ENCODE measurements at places on chromosomes 3 and 15. TPM values are rescaled to one million over a fixed set of nuclear protein-coding genes. Genes with fewer than 3 reads are reported as not detected.

GRCh38 chr3:13785853-13786436, 93.9 kb downstream of the WNT7A start:
- no peak for DNase-seq

The LYZL4 gene
- total RNA-seq: not detected

DNA sequence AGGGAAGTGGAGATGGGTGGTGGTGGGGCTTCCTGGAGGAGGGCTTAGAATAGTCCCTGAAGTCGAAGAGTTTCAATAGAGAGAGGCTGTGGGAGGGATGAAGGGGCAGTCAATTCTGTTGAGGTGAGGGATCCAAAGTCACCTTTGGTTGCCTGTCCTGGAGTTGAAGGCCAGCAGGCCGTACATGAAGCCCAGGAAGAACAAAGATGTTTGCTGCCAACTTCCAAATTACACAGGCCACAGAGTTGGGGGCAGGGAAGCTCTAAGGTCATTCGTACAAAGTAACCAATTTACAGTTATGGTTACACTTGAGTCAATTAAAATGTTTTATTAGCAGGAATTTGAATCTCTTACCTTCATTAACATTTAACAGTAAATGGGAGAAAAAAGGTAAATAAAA, 77.9 kb downstream of the FOXB1 start:
- no peak for DNase-seq

The MCTP2 gene
- 2.0 TPM for total RNA-seq

- no peak for DNase-seq
These were observed 29.9 kb downstream of the SLC28A1 start for GRCh38 chr15:84914351-84914750.

DNA sequence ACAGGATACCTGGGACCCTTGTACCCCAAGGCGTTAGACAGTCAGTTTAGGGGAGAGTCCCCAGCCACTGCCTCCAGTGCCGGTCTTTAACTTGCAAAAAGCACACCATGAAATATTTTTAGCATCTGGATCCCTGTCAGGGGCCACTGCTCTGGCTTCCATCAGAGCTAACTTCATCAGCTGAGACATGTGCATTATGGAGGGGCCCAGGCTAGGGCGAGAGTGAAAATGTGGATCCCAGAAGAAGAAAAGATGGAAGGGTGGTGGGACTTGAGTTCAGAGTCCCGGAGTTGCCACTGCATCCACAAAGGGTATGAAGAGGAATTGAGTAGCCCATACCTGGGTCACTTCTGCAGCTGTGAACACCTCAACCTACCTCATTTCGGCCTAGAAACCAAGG, 23.5 kb upstream of the SPATA12 start:
- DNase-seq: no peak

- DNase-seq: no peak
These were observed 610.0 kb upstream of the ZNF385D start for GRCh38 chr3:22360970-22361369.

GRCh38 chr3:14867936-14868570, 49.3 kb downstream of the FGD5 start:
- no peak for DNase-seq

GRCh38 chr3:172280406-172281051, 167.7 kb downstream of the GHSR start:
- no peak for DNase-seq

- no peak for DNase-seq
These were observed 2.1 kb upstream of the RAP2B start for GRCh38 chr3:153159771-153160397.

DNA sequence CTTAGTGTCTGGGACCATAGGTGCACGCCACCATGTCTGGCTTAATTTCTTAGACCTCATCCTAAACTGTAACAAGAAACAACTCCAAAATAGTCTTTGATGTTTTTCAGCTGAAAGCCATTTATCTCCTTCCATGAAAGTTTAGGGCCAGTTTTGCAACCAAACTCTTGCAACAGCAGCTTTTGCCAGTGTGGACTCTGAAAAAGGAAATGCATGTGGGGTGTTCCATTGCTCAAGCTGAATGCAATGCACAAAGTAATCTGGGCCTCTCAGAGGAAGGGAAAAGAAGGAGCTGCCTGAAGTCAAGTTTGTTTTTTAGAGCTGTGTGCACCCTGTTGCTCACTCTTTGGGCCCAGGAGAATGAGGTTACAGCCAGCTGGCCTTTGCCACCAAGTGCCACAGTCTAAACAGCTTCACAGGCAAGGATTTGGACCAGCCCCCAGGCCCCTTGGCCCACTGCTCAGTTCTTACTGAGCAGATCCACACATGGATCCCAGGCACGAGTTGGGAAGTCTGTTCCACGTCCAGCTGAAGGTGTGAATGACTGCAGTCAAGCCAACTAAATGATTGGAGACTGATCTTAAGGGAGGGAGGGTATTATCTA, 212.3 kb upstream of the LRRFIP2 start:
- no peak for DNase-seq

DNA sequence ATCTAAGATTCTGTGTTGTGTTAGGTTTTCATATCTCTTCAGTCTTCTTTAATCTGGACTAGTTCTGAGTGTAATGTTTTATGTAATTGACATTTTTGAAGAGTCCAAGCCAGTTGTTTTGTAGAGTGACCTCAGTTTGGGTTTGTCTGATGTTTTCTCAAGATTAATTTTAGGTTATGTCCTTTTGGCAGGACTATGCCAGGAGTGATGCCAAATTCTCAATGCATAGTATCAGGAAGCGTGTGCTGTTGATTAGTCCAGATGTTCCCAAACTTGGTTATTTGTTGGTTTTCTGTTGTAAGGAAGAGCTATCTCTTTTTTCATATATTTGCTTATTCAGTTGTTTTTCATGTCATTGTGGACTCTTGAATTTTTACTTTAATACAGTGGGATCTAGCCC, 32.6 kb downstream of the NMD3 start:
- no peak for DNase-seq

The CKMT1A gene
- total RNA-seq: 3.3 TPM

The AP3B2 gene
- 0.51 TPM for total RNA-seq

GRCh38 chr3:143363949-143364348, 244.4 kb downstream of the CHST2 start:
- DNase-seq: no peak

DNA sequence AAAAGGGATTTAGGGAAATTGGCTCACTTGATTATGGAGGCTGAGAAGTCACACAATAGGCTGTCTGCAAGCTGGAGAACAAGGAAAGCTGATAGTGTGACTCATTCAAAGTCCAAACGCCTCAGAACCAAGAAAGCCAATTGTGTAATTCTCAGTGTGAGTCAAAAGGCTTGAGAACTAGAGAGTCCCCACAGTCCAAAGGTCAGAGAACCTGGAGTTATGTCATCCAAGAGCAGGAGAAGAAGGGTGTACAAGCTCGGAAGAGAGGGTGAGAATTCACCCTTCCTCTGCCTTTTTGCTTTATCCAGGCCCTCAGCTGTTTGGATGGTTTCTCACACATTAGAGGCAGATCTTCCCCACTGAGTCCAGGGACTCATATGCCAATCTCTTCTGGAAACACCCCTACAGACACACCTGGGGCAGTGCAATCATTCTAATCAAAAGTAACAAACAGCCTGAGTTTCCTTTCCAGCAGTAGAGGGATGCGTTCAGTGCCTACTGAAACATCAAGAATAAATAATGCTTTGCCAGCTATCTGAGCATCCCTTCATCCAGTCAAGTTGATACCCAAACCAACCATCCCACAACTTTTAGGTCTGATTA, 271.5 kb downstream of the SATB1 start:
- no peak for DNase-seq

GRCh38 chr15:65470866-65471265, 46.6 kb downstream of the DPP8 start:
- DNase-seq: no peak

The ANKRD28 gene
- 11.3 TPM for total RNA-seq

- DNase-seq: no peak
These were observed 73.6 kb downstream of the EEFSEC start for GRCh38 chr3:128226795-128227395.

- DNase-seq: no peak
These were observed 2.3 kb upstream of the TLR9 start for GRCh38 chr3:52227766-52228165.

GRCh38 chr3:63961891-63962290, 49.7 kb upstream of the SCAANT1 start:
- DNase-seq: no peak

DNA sequence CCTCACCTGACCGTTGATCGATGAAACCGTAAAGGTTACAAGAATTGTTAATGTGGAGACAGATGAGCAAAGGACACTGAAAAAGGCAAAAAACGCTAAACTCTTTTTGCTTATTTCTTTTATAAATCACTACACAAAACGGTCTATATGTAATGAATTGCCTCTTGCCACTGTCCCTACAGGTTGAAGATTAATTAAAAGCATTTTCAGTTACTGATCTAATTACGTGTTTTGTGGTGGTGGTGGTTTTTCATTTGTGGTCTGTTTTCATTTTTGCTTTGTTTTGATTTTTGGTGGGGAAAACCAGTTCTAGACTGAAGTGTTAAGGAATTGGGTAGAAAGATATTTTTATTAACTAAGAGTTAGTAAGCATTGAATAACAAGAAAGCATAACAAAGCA, 299.2 kb upstream of the LRRN1 start:
- DNase-seq: no peak

The ISG20 gene
- 11.1 TPM for total RNA-seq

DNA sequence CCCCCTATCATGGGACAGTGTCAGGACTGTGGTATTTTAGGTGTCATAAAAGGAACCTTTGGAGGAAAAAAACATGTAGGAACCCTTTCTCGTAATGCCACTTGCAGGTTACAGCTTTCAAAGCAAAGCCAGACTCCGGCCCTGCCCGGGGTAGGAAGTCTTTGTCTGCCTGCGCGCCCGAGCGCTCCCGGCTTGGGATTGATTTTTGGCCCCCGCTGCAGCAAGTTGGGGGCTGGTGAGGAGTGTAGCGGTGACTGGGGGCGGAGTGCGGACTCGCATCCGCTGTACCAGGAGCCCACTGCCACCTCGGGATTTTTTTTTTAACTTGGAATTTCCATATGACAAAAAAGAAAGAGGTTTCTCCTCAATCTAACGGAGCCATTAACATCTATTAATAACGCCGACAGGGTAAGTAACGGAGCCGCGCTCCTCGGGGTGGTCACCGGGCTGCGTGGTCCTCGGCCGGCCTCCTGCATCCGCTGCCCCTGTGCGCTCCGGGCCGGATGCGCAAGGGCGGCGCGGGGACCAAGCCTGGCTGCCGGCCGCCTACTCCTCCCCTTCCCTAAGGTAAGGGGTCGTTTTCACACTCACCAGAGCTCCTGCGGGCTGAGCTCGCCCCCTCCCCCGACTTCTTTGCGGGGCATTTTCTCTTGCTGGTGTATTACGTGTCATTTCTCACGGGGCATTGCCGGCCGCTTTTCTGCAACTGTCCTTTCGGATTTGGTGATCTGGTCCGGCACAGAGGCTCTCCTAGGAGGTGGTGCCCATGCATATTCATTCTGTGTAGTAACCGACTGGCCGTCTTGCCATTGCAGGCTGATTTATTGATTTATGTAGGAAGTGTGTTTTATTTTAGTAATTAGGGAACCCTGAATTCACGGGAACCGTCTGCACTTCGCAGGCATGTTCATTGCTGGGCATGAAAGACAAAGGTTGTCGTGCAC, 219.8 kb upstream of the TOPAZ1 start:
- DNase-seq: no peak

GRCh38 chr3:29285471-29286071, 4.7 kb downstream of the RBMS3 start:
- DNase-seq: no peak

DNA sequence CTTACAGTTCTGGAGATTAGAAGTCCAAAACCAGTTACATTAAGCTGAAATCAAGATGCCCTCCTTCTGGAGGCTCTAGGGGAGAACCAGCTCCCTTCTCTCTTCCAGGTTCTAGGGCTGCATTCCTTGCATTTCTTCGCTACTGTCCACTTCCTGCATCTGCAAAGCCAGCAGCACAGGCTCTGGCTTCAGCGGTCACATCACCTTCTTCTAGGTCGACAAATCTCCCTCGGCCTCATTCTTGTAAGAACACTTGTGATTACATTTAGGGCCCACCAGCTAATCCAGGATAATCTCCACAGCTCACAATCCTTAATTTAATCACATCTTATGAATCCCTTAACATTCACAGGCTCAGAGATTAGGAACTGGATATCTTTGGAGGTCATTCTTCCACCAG, 73.8 kb downstream of the MINAR1 start:
- DNase-seq: no peak

The ZBBX gene
- not detected for total RNA-seq

The TYRO3 gene
- 8.5 TPM for total RNA-seq

The SLC6A20 gene
- not detected for total RNA-seq

DNA sequence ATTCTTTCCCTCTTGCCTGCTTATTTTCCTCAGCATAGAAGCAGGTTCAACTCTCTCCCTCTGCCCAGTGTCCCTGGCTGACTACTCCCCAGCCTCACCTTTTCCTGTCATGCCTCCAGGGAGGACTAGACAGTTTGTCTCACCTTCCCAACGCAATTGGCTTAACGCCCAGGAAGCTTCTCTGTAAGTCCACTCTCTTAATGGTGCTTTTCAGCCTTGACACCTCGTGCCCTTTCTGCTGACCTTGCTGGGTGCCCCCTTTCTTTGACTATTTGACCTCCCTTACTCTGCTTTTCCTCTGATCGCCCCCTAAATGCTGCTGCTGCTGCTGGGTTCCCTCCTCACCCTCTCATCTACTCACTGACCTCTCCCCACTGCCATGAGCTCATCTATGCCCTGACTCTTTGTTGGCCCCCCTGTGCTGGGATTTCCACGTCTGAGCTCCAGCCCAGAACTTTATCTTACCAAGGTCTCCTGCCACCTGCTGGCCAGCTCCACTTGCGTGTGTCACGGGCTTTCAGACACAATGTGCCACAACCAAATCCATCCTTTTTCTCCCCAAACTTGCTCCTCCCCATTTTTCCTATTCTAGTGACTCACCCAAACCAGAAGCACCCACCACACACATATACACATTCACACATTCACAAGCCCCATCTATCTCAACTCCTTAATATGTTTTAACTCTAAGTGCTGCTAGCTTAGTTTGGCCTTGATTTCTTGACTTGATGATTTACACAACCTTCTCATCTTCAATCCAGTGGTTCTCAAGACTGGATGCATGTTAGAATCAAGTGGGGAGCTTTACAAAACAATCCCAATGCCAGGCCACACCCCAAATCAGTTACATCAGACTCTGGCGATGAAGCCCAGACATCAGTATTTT, 16.6 kb downstream of the EPB42 start:
- DNase-seq: no peak

DNA sequence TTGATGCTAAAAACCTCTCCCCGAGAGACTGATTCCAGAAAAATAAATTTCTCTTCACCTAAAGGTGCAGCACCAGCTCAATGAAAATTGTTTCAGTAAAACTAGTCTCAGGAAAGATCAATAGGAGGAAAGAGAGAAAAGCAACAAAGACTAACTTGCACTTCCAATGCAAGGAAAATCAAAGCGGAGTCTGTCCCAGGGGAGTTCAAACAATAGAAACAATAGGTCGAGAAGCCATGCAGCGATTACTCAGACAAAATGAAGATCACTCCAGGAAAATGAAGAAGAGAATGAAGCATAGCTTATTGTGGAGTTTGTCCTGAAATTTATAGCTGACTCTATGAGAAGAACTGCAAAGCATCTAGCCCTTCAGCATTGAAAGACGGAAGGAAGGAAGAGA, 105.1 kb upstream of the FRMD4B start:
- no peak for DNase-seq
